ENCODE measurements at places on chromosomes 13 and 19.

- no peak for DNase-seq
Measured at GRCh38 chr19:10289836-10290356, at the start of gene ICAM5. ICAM5 (plus strand) TSS chr19:10289952; CDS start chr19:10290044, 92 bp downstream.

- DNase-seq: no peak
Measured at GRCh38 chr19:1315470-1316166, 29.9 kb downstream of the EFNA2 start.

GRCh38 chr19:13428352-13428751 lies 77.9 kb downstream of the CACNA1A start:
- no peak for DNase-seq

- DNase-seq: no peak
Measured at GRCh38 chr13:76971215-76971614, 20.7 kb upstream of the CLN5 start.

DNA sequence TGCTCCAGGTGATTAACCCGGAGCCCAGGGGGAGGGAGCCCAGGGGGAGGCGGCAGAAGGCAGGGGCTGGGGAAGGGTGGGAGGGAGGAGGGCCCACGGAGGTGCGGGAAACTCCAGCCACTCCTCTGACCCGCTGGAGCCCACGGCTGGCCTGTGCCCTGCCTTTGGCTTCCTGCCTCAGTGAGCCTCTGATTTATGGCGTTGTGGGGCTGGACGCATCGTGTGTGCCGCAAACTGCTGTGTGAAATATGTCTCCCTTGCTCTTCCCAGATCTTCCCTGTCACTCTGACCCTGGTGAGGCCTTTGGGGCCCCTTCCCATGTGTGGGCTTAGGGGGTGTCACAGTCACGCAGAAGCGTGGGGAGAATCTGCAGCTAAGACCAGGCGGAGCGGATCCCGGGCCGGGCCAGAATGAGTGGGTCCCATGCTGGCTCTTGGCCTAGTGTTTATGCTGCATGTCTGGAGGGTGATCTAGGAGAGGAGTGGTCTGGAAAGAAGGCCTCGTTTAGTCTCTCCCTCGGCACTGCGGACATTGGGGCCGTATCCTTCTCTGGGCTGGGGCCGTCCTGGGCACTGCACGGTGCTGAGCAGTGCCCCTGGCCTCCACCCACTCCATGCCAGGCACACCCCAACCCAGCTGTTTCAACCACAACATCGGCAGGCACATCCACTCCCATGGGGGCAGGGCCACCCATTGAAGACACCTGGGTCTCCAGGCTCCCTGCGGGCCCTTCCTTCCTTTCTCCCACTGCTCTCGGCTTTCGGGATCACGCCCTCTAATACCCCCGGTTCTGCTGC lies 123.0 kb downstream of the KDM4B start:
- DNase-seq: no peak

DNA sequence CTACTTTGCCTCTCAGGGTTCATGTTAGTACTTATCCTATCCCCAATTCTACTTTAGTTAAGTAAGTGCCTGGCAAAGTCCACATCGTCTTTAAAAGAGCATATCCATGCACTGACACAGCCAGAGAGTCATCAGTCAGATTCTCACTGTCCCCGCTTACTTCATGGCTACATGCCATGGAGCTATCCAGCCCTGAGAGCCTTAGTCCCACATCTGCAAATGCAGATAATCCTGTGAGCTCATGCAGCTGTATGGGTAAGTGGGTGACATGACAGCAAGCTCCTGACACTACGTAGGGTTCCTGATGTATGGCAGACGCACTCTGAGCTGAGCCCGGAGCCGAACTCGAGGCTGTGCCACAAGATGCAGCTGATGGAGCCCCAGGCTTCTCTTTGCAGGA lies 661.5 kb downstream of the LIG4 start:
- DNase-seq: no peak

DNA sequence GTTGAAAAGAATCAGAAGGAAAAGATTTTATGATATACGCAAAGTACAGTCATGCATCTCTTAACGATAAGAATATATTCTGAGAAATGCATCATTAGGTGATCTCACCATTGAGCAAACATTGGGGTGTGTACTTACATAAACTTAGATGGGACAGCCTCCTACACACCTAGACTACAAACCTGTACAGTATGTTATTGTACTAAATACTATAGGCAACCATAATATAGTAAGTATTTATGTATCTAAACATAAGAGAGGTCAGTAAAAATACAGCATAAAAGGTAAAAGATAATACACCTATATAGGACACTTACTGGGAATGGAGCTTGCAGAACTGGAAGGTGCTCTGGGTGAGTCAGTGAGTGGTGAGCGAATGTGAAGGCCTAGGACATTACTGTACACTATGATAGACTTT lies 254.6 kb downstream of the SPRY2 start:
- no peak for DNase-seq

GRCh38 chr13:33544308-33544707 lies 258.8 kb upstream of the STARD13 start:
- DNase-seq: no peak

GRCh38 chr13:33571618-33572017 lies 246.3 kb upstream of the RFC3 start:
- DNase-seq: no peak

- DNase-seq: no peak
Measured at GRCh38 chr13:50359041-50359367, 343.8 kb downstream of the KCNRG start.

- no peak for DNase-seq
Measured at GRCh38 chr13:48851707-48852106, 124.0 kb upstream of the FNDC3A start.

GRCh38 chr13:110533771-110534670 lies 27.5 kb downstream of the RAB20 start:
- DNase-seq: no peak

GRCh38 chr19:45809643-45810159 lies 5.4 kb downstream of the RSPH6A start:
- no peak for DNase-seq

DNA sequence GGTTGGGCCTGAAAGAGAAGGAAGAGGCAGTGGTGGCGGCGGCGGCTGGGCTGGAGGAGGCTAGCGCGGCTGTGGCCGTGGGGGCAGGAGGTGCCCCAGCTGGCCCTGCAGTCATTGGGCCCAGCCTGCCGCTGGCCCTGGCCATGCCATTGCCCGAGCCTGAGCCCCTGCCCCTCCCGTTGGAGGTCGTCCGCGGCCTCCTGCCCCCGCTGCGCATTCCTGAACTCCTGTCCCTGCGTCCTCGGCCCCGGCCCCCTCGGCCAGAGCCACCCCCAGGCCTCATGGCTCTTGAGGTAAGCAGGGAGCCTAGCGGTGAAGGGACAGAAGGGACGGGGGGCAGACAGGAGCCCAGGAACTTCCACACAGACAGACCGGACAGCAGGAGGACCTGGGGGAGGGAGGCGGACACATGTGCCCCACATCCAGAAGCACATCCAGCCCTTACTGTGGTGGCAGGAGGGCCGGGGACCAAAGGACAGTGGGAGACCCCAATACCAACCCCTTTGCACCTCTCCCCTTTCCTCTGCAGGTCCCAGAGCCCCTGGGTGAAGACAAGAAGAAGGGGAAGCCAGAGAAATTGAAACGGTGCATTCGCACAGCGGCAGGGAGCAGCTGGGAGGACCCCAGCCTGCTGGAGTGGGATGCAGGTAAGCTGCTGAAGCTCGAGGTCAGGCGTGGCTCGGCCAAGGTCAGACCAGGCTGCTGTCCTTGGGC lies 5.0 kb downstream of the RBM42 start:
- no peak for DNase-seq

DNA sequence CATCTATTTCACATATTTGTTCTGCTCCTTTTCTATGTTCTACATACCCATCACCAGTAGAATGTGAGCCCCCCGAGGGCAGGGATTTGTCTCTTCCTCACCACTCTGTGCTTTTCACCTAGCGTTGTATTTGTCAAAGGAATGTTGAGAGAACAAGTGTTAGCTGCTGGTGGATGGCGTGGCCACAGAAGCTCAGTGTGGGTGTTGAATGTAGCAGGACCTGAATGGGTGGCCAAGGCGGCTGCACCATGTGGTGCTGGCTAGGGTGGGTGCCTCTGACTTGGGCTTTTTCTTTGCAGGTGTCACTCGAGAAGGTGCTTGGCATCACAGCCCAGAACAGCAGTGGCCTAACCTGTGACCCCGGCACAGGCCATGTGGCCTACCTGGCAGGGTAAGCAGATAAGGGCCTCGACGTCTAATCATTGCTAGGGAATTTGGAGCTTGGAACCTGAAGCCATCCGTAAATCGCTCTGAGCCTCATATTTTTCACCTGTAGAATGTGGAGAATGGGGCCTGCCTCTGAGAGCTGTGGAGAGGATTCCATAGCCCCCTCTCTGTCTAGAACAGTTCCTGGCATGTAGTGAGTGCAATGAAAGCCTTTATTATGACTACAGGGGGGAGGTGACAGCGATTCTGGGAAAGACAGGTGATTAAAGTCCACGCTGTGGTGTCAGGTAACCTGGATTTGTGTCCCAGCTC lies 3.9 kb downstream of the WDR62 start:
- DNase-seq: no peak

DNA sequence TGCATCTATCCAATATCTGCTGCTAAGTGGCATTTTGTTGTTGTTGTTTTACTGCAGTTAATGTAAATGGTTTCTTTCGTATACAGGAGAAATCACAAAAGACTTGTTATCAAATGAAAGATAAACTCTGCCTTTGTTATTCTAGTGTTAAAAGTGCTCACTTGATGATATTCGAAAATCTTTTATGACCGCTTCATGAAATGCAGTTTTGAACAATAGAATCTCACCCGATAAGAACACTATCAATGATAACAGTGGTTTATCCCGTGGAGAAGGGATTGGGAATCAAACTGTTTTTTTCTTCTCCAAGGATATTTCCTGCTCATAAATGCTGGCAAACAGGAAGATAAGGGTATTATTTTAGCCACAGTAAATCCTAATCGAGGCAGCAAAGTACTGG lies 1366.3 kb downstream of the OLFM4 start:
- DNase-seq: no peak

GRCh38 chr19:42068756-42069571 lies 1.0 kb downstream of the GRIK5 start:
- DNase-seq: no peak

- DNase-seq: no peak
Measured at GRCh38 chr13:37446503-37446902, 152.1 kb downstream of the POSTN start.

DNA sequence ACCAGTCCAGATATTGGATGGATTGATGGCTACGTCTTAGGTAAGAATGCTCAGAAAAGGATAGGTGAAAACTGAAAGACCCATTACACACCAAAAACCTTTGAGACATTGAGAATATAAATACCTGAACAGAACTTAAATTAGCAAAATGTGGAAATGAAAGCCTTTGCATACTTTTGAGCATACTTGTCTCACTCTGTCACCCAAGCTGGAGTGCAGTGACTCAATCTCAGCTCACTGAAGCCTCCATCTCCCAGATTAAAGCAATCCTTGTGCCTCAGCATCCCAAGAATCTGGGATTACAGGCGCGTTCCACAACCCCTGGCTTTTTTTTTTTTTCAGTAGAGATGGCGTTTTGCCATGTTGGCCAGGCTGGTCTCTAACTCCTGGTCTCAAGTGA lies 695.3 kb downstream of the DACH1 start:
- DNase-seq: no peak

GRCh38 chr19:16791942-16792341 lies 37.3 kb upstream of the SIN3B start:
- DNase-seq: no peak

- DNase-seq: no peak
Measured at GRCh38 chr19:16914421-16914820, 25.6 kb downstream of the F2RL3 start.

DNA sequence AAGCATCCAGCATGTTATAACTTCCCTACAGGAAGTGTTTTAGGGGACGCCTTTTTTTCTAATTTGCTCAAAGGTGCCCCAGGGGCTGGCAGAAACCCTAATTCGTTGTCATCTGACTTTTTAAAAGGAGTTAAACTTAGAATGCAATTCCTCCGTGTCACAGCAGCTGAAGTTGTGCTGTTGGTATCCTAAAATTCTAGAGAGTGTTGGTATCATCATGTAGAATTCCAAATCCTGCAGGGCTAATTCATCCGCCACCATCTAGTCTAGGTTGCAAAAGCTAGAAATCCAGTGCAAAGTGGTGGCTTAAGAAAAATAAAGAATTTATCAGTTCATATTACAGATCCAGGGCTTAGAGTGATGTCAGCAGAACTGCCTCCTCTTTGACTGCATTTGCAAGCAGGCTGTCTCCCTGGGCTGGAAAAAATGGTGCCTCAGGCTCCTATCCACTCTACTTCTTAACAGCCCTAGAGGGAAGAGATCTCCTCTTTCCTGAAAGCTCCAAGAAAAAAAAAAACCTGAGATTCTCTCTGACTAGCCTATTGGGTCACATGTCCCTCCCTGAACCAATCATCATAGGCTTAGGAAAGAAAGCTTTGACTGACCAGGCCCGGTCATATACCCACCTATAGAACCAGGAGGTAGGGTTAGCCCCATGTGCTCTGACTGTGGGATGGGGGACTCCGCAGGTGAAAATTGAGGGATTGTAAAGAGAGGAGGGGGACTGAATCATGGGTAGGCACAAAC lies 73.0 kb downstream of the MAP4K1 start:
- no peak for DNase-seq

- no peak for DNase-seq
Measured at GRCh38 chr19:3575260-3575741, 2.6 kb downstream of the HMG20B start.

DNA sequence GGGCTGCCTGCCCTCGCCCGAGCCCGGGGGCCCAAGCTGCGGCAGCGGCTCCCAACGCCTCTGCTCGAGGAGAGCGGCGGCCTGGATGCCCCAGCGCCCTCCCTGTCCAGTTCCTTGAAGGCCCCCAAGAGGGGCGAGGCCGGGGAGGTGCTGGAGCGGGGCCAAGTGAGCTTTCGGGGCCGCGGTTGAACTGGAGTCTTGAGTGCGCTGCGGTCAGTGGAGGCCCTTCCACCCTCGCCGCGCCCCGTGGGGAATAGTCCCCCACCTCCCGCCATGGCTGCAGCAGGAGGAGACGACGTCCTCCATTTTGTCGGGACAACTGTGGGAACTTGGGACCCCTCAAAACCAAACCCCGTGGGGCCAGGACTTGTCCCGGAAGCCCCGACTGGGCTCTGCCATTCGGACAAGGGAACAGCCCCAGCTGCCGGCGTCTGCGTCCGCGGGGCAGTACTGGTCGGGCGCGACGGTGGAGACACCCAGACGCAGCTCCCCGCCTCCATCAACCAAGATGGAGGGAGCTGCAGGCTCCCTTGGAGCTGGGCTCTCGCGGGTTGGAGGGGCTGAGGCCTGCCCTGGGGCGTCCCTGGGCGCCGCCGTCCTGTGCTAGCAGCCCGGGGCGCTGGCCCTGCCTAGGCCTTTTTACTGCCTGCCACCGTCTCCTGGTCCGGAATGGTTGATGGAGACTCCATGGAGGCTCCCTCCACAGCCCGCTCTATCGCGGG lies 736 bp upstream of the ZMYM5 start:
- DNase-seq: no peak

- DNase-seq: no peak
Measured at GRCh38 chr19:8504171-8504570, 1.7 kb upstream of the PRAM1 start.

GRCh38 chr13:78185700-78186099 lies 267.1 kb upstream of the EDNRB start:
- no peak for DNase-seq

- no peak for DNase-seq
Measured at GRCh38 chr19:29683009-29683408, 17.7 kb downstream of the PLEKHF1 start.
